ENCODE measurements at places on chromosomes 3 and 15.

- DNase-seq: no peak
Observed at GRCh38 chr3:71104121-71104541, 479.4 kb downstream of the FOXP1 start.

DNA sequence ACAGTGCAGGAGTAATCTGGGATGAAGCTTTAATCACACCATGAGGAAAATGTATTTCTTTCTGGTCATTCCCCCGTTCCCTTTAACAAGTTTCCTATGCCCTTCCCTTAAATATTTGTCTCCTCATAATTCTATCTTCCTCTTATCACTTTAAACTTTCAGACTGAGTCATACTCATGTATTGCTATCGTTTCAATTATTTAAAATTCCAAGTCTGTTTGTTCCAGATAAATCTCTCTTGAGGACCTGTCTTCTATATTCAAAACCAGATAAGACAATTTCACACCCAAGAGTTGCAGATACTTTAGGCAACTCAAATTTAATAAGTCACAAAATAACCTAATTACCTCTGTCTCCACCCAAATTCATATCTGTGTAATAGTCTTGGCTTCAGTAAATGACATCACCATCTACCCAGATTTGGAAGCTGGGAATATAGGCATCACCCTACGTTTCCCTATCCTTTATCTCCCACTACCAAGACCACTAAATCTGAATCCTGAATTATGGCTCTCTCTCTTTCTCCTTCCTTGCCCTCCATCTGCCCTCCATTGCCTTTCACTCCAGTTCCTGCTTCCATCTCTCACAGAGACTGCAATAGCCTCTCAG lies 220.1 kb downstream of the PYDC2 start:
- no peak for DNase-seq

GRCh38 chr3:62167566-62168262 lies 205.6 kb downstream of the FEZF2 start:
- no peak for DNase-seq

DNA sequence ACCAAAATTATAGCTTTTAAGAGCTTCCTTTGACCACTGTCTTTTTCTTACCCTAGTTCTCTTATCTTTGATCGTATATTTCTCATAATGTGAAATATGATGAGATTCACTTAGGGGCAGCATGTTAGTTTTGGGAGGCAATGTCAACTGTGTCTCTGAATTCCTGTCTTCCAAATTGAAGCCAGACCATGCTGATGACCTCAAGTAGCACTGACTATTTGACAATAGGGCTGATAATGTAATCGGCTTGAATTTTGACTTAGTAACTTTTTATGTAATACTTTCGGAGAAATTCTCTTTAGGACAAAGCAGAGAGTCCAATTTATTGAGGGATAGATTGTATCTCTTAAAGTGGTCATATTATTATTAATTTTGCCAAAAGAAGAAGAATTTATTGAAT lies 295.4 kb upstream of the TPRG1 start:
- DNase-seq: no peak

GRCh38 chr3:143697975-143698374 lies 150.3 kb downstream of the SLC9A9 start:
- DNase-seq: no peak

DNA sequence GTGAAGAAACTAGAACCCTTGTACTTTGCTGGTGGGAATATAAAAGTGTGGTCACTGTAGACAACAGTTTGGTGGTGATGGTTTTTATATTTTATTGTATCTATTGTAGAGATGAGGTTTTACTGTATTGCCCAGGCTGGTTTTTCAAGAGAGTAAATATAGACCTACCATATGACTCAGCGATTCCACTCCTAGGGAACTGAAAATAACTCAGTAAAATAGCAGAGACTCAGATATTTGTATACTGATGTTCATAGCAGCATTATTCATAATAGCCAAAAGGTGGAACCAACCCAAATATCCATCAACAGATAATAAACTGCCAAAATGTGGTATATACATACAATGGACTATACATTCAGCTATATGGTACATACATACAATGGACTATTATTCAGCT lies 68.8 kb upstream of the IL12A start:
- no peak for DNase-seq

DNA sequence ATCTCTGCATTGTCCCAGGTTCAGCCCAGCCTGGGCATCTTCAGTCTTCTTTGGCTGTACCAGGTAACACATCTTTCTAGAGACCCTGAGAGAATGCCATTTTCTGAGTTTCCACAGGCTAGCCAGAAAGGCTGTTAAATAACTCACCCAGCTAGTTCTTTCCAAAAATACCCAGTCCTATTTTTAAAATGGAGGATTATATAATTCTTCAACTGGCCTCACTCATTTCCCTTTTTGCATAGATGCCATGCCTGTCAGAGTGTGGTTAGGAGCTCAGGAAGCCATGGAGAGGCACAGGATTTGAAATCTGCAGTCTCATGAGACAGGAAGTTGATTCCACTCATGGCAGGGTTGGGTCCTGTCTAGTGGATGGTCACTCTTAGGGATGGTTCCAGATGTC lies 39.8 kb downstream of the CEMIP start:
- no peak for DNase-seq

DNA sequence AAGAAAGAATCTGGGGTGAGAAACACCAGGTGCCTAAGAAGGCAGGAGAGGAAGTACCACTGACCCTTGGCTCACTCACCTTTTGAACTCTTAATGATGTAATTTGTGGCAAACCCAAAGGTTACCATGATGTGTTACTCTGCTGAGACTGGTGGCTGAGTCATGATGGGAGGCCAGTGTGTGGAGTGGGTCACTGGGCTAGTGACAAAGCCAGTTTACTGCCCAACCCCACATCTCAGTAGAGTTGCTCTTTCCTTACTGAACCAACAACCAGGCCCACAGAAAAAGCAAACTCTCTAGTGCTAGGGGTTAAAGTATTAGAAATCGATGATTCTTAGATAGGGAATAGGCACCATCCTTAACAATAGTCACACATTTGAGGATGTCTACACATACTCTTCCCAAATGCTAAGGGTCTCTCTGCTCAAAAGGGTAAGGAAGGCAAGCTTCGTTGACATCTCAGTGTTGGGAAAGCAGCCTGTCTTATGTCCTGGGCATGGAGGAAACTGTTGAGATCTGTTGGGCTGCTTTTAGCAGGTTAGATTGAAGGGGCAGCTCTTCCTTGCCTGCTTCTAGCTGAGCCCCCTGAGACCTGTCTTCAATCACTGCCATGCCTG lies 3.1 kb downstream of the RBP2 start:
- DNase-seq: no peak

DNA sequence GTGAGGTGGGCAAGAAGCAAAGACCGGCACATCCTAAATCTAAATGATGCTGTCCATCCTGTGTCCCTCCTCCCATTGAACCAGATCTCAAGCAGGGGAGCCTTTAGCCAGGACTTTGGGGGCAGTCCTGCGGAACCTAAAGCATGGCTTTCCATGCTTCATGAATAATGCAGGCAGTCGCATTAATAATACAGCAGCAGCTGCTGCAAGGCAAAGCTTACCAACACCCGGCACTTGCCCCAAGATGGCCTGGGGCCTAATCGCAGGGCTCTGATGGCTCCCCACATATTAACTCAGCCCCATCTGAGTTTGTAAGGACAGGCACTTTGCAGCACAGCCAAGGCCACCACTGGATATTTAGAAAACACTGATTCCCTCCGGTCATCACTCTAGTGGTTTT lies 114.4 kb downstream of the NTRK3 start:
- no peak for DNase-seq

GRCh38 chr3:30495172-30496065 lies 111.0 kb upstream of the TGFBR2 start:
- DNase-seq: no peak

Data from stimulated activated CD8-positive, alpha-beta memory T cell treated with anti-CD3 and anti-CD28 coated beads, Interleukin-12 subunit alpha, Interleukin-12 subunit beta, amount 100 ng/mL, for 1 hour (primary cell).